ENCODE measurements at places on chromosomes 13 and 19.

DNA sequence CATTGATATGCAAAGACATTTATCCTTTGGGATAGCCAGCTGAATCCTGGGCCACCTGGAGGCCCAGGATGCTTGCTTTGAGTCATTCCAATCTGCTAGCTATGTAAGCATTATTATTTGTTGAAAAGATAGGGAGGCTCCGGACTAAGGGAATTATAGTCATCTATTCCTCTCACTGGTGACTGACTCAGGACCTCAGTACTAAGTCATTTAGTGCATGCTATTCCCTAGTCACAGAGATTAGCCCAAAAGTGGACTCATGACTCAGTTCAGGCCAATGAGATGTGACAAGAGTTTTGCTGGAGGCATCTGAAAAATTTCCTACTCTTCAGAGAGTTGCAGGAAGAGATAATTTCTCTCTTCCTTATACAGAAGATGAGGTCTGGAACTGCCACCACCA lies 67.9 kb upstream of the ITM2B start:
- no peak for DNase-seq

DNA sequence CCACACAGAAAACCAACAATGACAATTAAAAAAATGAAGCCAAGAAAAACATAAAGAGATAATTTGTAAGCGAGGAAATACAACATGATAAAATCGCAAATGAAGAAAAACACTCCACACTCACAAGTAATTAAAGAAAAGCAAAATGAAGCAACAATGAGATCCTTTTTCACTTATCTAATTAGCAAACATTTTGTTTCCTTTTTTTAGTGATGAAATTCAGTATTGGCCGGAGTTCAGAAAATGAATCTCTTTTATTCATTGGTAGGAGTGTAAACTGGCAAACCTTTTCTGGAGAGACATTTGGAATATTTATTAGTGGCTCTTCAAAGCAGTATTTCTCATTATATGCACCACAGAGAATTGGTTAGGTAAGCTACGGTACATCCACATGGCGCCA lies 70.6 kb upstream of the POMP start:
- no peak for DNase-seq

DNA sequence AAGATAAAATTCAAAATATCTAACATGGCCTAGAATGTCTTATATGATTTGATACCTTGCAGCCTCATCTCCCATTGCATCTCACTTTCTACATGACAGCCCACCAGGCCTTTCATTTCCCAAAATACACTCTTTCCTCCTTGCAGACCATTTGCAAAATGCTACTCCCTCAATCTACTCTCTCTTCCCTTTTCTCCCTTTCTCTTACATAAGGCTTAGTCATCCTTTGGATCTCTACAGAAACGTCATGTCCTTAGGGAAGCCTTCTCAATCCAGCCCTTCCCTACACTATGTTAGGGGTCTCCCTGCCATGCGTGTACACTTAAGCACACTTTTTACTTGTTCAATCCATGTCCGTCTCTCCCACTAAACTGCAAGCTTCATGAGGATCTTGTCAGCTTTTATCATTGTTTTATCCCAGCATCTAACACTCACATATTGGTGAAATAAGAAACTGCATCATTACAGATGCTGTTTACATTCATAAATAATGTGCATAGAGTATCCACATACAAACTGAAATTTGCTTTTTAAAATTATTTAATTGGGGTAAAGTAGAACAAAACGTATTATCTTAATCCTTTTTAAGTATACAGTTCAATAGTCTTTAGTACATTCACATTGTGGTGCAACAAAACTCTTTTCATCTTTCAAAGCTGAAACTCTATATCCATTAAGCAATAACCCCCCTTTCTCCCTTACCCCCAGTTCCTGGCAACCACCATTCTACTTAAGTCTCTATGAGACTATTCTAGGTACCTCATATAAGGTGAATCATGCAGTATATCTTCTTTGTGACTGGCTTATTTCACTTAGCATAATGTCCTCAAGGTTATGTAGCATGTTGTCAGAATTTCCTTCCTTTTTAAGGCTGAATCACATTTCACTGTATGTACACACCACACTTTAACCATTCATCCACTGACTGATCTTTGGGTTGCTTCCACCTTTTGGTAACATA lies 11.5 kb upstream of the WBP4 start:
- DNase-seq = no peak

- no peak for DNase-seq
Measured at GRCh38 chr13:75635101-75635827, 866 bp upstream of the LMO7 start.

DNA sequence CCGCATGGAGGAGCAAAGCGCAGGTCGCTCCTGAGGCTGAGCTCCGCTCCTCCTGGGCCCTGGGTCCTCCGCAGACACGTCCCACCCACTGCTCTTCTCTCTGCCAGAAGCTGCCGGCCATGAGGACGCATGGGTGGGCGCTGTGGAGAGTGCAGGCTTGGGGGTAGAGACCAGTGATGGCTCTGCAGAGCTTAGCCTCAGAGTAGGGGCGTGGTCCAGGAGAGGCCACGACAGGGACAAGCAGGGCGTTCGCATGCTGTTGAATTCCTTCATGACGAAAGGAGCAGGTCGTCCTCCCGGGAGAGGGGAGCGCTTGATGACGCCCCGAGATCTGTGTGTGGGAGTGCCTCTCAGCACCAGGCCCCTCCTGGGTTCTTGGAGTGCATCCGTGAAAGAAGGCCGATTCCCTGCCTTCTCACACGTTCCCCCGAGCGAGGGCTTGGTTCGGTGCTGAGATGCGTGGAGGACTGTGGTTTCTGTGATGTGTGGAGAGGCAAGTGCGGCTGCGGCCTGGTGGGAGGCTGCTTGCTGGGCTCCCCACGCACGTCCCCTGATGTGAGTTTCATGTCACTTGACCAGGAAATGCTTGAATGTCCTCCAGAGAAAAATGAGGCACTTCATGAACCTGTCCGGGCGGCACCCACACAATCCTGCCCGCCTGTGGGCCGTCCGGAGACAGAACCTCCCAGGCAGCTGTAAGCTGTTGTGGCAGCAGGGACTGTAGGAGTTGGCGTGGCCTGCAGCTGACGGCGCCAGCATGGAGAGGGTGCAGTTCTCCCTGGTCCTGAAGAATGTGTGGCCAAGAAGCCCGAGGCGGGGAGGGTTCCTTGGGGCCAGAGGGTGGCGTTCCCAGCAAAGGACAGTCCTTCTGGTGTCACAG lies 4.5 kb downstream of the SF3A2 start:
- no peak for DNase-seq

DNA sequence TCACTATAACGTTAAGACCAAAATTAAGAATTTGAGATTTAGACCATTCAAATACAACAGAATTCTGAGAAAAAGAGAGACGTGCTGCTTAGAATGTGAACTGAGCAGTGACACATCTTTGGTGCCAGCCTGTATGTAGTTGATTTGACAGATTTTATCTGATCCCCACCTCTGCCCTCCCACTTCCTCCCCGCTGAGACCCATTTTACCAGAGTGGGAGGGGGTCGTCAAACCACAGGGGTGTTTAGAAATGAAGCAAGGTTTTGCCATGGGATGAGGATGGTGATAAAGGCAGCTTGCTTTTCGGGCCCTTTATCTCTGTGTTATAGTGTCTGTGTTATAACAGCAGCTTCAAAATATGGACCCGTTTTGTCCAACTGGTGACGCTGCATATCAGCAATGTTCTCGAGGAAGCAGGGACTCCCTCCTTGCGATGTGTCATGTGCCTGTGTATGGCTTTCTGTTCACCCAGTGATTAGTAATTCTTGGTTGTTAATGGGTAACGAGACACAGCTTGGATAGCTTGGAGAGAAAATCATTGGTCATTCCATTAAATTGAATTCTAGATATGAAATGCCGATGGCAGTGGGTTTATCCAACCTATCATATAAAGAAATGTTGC lies 125.0 kb downstream of the HS6ST3 start:
- DNase-seq = no peak

DNA sequence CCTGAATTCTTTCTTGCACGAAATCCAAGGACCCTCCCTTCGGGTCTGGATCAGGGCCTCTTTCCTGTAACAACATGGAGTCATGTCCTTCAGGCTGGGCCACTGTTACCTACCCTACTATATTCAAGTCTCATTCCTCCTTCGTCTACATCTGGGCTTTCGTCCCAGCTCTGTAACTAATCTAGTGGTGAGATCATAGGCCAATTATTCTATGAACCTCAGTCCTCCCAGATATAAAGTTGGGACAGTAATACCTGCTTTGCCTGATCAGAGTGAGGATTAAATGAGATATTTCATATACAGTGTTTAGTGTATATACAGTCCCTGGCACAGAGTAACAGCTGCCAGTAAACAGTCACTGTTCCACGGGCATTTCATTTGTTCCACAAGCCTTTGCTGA lies 48.3 kb upstream of the ATP12A start:
- no peak for DNase-seq

- DNase-seq = no peak
Measured at GRCh38 chr13:22064854-22065620, 394.2 kb downstream of the FGF9 start.

Measured in effector CD8-positive, alpha-beta T cell (primary cell).